ENCODE measurements at places on chromosomes 5 and 9. TPM values are rescaled to one million over a fixed set of nuclear protein-coding genes. Genes with fewer than 3 reads are reported as not detected.

BARHL1 gene
- not detected for total RNA-seq

GRCh38 chr5:133111299-133111698 is 59.5 kb downstream of the HSPA4 start:
- no peaks in the 10 kb centered on the region for H3K27me3 ChIP-seq
- 0 out of 2 replicates have a peak, but pooled peaks cover 6% of the 10 kb centered on the region for H3K4me1 ChIP-seq
- H3K27ac ChIP-seq = no peak overlapping the region
- peak; percentile 86 for DNase-seq
- no peaks in the 10 kb centered on the region for H3K36me3 ChIP-seq

DNA sequence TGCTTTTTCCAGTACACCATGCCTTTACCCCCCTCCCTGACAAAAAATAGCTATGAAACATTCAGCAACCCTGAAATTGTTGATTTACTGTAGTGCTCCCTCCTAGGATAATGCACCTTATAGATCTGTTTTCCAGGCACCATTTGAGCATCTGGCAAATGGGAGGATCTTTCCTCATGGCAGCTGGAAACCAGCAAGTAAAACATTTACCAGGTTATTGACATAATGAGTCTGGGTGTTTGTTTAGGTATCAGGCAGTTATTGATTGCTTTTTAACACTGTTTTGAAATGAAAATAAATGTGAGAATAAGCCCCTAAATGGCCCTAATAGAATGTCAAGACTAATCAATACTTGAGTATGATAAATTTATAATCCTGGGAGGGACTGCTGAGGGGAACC is 57.3 kb upstream of the KLF4 start:
- no peak overlapping the region for H3K27ac ChIP-seq
- no peak overlapping the region for H3K4me3 ChIP-seq
- DNase-seq = no peak
- no peaks in the 10 kb centered on the region for H3K36me3 ChIP-seq

DNA sequence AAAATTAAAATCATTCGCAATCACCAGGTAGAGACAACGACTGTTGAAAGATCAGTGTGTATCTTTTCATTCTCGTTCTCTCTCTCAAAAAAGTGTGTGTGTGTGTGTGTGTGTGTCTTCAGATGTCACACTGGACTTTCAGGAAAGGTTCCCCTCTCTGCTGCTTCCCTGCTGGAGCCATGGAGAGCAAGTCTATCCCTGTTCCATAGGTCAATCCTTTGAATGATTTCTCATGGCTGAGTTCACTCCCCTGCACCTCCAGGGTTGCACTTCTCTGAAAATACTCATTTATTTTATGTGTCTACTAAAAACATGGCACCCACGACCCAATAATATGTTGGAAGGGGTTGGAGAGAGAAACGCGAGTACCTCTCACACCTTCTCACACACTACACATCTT is 28.2 kb downstream of the IRF1 start:
- no peaks in the 10 kb centered on the region for H3K36me3 ChIP-seq
- H3K27ac ChIP-seq = no peak overlapping the region
- H3K27me3 ChIP-seq = no peaks in the 10 kb centered on the region
- no peak for DNase-seq
- H3K4me1 ChIP-seq = peaks cover 37% of the 10 kb centered on the region
- H3K4me3 ChIP-seq = no peak overlapping the region
